NCI-H2081 (cell line): ENCODE measurements at places on chromosomes 11 and 22.

GRCh38 chr11:10287140-10287539 lies 6.9 kb downstream of the SBF2 start:
- no peak for DNase-seq

- DNase-seq = no peak
Observed at GRCh38 chr22:30198152-30198825, 48.3 kb downstream of the LIF start.

DNA sequence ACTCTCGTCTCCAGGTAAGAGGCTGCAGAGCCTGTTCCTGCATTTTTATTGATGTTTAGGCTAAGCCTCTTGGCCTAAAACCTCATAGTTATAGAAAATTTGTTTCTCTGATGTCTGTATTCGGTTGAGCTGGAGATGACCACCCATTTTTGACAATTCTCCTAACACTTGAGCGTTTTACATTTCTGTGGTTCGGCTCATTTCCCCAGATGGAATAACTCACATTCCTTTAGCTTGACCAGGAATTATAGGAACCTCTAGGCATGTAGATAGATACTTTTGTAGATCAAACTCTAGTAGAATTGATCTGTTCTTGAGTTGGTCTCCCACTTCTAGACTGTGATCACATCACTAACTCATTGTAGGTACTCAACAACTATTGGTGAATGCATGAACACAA lies 172.6 kb upstream of the CADM1 start:
- no peak for DNase-seq

DNA sequence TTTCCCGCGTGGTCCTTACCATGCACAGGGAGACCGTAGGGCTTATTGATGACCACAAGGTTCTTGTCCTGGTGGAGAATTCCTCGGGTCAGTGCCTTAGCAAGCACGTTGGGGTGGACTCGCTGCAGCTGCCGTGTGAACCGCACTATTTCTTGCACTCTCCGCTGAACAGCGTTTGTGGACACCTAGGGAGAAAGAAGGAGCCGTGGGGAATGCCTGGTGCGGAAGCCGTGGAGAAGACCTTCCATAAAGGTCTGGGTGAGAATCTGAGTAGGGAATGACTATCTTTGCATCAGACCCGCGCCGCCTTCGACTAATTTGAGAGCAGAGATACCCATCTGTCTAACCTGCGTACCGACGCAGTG lies 597 bp downstream of the RPUSD4 start:
- DNase-seq = no peak

GRCh38 chr11:78138694-78139421 lies 568 bp downstream of the ALG8 start:
- no peak for DNase-seq

GRCh38 chr11:9561279-9561982 lies 12.0 kb upstream of the WEE1 start:
- no peak for DNase-seq

GRCh38 chr11:109512680-109513079 lies 90.7 kb downstream of the C11orf87 start:
- DNase-seq = no peak

- no peak for DNase-seq
Observed at GRCh38 chr22:45263463-45264269, 21.1 kb upstream of the UPK3A start.

DNA sequence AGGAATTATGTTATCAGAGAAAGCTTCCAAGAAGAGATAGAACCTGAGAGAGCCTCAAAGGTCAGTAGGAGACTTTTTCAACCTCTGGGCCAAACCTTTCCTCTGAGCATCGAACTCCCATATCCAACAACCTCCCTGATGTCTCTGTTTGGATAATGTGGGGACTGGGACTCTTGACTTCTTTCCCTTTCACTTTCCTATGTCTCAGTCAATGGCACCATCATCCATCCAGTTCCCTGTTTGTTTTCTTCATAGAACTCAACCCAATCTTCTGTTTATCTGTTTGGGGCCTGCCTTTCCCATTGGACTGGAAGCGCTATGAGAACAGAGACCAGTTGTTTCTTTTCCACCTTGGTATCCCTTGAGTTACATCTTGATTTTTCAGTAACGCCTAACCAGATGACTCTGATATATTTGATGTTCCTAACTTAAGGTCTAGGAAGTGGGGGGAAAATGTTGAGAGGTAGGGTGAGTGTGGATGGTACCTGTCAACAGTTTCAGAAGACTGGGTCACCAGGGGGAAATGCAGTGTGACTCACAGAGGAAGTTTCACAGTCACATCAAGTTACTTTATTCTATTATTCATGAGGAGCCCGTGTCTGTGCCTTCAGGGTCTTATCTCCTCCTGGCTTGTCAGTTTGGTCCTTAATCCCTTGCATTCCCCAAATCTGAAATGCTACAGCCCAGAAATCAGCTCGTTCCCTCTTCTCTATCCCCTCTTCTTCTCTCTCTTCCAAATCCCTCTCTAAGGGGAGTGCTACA lies 4.5 kb upstream of the KCNE3 start:
- no peak for DNase-seq

GRCh38 chr11:77726524-77726923 lies 88.9 kb upstream of the CLNS1A start:
- no peak for DNase-seq

GRCh38 chr11:64892411-64892831 lies 14.0 kb upstream of the EHD1 start:
- no peak for DNase-seq

DNA sequence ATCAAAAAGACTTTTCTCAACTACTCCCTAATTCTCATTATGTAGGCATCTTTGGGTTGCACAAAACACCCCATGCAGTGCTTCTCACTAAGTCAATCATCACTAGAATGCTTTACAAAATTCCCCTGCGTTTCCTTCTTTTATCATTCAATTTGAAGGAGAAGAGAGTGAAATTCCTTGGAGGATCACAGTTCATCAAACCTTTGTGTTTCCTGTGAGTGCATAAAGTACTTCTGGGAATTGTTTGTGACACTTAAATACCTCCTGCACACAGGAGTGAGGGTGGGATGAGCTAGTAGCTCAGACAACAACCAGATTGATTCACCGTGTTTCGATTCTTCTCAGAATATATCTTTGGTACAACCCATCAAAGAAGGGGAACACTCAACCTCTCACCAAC lies 3.7 kb upstream of the OR5AR1 start:
- no peak for DNase-seq

DNA sequence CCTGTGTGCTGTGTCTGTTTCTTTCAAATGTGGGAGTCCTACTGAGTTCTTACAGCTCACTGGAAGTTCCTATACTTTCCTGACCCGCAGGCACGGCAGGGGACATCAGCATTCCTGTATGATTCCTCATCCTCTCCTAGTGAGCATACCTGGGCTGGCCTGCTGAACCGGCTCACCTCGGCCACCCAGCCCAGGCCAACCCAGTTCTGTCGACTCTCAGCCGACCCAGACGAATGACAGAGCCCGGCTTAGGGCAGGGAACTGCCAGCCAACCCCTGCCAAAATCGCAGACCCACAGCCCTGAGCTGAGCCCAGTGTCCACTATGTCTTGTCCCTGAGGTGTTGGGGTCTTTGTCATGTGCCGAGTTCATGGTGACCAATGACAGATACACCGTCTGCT lies 339.7 kb downstream of the BRD1 start:
- DNase-seq = no peak

GRCh38 chr11:131906963-131907362 lies 536.5 kb downstream of the NTM start:
- DNase-seq = no peak

GRCh38 chr11:1887451-1888346 lies 4.0 kb downstream of the PRR33 start:
- no peak for DNase-seq

- no peak for DNase-seq
Observed at GRCh38 chr11:3237119-3237518, 4.9 kb upstream of the MRGPRE start.

DNA sequence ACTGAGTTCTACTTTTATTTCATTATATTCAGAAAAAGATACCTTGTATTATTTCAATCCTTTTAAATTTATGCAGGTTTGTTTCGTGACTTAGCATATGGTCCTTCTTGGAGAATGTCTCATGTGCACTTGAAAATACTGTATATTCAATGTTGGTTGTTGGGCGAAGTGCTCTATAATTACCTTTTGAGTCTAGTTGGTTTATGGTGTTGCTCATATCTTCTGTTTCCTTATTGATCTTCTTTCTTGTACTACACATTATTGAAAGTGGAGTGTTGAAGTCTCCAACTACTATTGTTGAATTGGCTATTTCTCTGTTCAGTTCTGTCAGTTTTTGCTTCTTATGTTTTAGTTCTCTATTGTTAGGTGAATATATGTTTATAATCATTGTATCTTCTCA lies 90.4 kb downstream of the KCNQ1OT1 start:
- no peak for DNase-seq

DNA sequence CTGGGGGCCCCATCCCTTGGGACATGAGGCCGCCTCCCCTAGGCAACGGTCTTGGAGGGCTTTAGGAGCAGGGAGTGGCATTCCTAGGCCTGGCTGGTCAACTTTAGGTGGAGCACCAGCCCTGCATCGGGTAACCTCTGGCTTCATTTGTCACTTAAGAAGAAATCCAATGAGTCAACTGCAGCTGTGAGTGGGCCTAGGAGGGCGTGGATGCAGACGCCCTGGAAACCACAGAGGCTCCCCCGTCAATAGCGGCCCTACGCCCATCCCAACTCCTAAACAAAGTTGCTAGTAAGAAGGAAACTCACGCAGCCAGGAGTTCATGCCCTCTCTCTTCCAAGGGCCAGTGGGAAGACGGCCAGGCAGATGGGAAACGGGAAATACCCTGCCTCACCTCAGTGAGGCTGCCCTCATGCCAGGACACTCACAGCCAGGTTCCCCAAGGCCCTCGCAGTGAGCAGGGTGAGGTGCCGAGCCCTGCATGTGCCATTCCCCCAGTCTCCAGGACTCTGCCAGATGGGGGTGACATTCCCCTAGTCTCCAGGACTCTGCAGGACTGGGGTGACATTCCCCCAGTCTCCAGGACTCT lies 20.8 kb downstream of the BID start:
- no peak for DNase-seq

DNA sequence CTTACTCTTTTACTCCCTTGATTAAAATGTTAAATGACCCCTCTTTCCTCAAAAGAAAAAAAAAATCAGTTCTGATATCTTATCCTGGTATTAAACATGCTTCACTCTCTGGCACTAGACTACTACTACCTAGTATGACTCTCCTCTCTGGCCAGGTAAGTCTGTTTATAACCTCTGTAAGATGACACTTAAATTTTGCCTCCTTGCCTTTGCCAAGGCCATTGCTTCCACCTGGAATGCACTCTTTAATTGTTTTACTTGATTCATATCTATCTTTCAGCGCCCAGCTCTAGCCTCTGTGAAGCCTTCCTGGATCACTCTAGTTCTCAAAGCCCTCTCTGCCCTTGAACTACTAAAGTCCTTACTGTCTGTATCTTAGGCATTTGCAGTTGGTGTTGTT lies 170.4 kb downstream of the ETS1 start:
- no peak for DNase-seq

GRCh38 chr22:30292069-30292970 lies 3.0 kb upstream of the CASTOR1 start:
- no peak for DNase-seq

GRCh38 chr11:57513911-57514537 lies 1.5 kb downstream of the SLC43A1 start:
- peak; percentile 38 for DNase-seq

- DNase-seq = no peak
Observed at GRCh38 chr11:89021339-89021738, 44.4 kb downstream of the GRM5 start.

GRCh38 chr11:76629853-76630599 lies 40.5 kb downstream of the LRRC32 start:
- DNase-seq = no peak

DNA sequence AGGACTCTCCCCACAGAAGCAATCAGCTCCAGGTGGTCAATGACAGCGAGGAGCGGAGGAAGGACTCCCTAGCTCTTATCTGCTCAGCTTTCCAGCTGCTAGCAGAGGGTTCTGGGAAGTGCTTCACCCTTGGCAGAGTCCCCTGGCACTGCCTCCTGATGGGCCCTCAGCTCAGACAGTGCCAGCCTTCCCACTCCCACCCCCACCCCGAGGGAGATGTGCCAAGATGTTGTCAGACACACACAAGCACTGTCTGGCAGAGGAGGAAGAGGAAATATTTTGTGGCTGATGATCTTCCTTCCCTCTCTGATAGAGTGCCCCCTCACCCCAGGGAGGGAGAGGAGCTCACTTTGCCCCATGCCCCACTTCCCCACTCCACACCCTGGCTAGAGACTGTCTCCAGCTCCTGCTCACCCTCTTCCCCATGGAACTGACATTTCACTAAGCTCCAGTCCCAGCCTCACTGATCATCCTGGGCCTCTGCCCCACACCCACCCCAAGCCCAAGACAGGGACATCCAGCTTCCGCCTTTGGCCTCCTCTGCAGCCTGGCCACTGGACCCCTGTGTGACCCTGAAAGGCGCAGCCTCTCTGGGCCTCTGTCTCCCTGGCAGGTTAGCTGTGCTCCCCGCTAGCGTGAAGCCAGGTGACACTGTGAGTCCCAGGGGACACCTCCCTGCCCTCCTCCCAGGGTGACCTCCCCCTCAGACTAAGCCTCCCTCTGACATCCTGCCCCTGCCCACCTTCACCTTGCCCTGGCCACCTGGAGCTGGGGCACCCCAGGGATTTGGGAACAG lies 44.5 kb downstream of the SLCO2B1 start:
- DNase-seq = no peak

DNA sequence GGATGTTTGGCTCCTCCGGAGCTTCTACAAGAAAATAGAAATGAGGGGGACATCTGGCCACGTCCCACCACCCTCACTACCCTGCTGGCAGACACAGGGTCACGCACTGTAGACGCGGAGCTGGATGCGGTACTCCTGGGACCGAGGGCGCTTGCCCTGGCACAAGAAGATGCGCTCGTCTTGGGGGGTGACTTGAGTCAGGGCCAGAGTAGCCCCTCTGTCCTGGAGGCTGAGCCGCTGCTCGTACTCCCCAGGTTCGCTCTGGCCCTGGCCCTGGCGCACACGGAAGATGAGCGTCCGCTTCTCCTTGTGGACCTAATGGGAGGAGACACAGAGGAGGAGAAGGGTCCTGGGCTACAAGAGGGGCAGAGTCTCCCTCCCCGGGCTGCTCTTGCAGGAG lies 2.2 kb downstream of the MCAM start:
- DNase-seq = no peak

DNA sequence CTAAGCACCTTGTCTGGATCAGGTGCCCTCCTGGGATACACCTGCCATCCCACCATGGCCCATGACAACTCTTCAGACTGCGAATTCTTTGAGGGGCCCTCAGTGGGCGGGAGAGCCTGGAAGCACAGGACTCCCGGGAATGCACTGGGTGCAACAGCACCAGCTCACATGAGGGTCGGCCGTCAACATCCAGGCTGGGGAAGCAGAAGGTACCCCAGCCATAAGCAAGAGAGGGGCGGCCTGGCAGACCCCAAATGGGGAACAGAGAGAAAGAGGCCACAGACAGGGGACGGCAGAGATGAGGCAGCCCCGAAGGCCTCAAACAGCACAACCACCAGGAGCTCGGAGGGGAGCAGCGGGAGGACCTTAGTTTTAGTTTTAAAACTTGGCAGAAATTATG lies 94.4 kb downstream of the PHF21B start:
- no peak for DNase-seq
